ENCODE measurements at places on chromosomes 16 and 17. TPM values are rescaled to one million over a fixed set of nuclear protein-coding genes. Genes with fewer than 3 reads are reported as not detected.

The LGALS9B gene
- total RNA-seq, result not detected

The KARS1 gene
- total RNA-seq, result 97.9 TPM

The CPHXL2 gene
- not detected for total RNA-seq

The TEKT1 gene
- total RNA-seq, result 2.3 TPM

The PERCC1 gene
- total RNA-seq, result 6.9 TPM

The CDH15 gene
- 4.2 TPM for total RNA-seq

The MAP2K6 gene
- total RNA-seq, result 27.4 TPM

The KRT32 gene
- total RNA-seq, result not detected

The XPO6 gene
- total RNA-seq, result 78.5 TPM

The NUTF2 gene
- total RNA-seq, result 58.2 TPM

The HOXB1 gene
- not detected for total RNA-seq

The APOH gene
- total RNA-seq, result not detected

The ZNF652 gene
- 52.2 TPM for total RNA-seq

The KANSL1 gene
- total RNA-seq, result 202 TPM

The YBX2 gene
- 1.3 TPM for total RNA-seq

The KRT12 gene
- total RNA-seq, result 50.0 TPM

The TMEM132E gene
- 15.3 TPM for total RNA-seq

The EVI2A gene
- total RNA-seq, result 2.3 TPM

The GJD3 gene
- not detected for total RNA-seq

The LPO gene
- total RNA-seq, result 0.44 TPM

The METTL2A gene
- total RNA-seq, result 32.4 TPM

The LGALS3BP gene
- 129 TPM for total RNA-seq

The KLHL10 gene
- 0.16 TPM for total RNA-seq

The GRAP gene
- total RNA-seq, result 2.5 TPM

The CNGB1 gene
- 50.7 TPM for total RNA-seq

The DNAAF1 gene
- total RNA-seq, result 0.33 TPM

The CPHXL gene
- not detected for total RNA-seq

The PLEKHG4 gene
- 23.3 TPM for total RNA-seq

The MGAT5B gene
- total RNA-seq, result 9.8 TPM

The SLC46A1 gene
- total RNA-seq, result 21.6 TPM

The CCDC78 gene
- total RNA-seq, result 1.0 TPM

The CRHR1 gene
- 20.6 TPM for total RNA-seq

The TIMM22 gene
- 16.9 TPM for total RNA-seq

The TMEM106A gene
- total RNA-seq, result 5.8 TPM

The CCL5 gene
- 2.1 TPM for total RNA-seq

The OTOA gene
- 0.22 TPM for total RNA-seq

The KRTAP17-1 gene
- not detected for total RNA-seq

All from camera-type eye (tissue), 1 donor.